ENCODE measurements at places on chromosomes 12 and 14. TPM values are rescaled to one million over a fixed set of nuclear protein-coding genes. Genes with fewer than 3 reads are reported as not detected.

- DNase-seq: no peak
- no peaks in the 10 kb centered on the region for H3K4me1 ChIP-seq
- H3K27me3 ChIP-seq: no peaks in the 10 kb centered on the region
- H3K4me3 ChIP-seq: no peak overlapping the region
Measured at GRCh38 chr12:32988982-32989381, 92.4 kb upstream of the PKP2 start.

- H3K27ac ChIP-seq: no peak overlapping the region
- no peak overlapping the region for H3K4me3 ChIP-seq
- peaks cover 9% of the 10 kb centered on the region for H3K27me3 ChIP-seq
- H3K36me3 ChIP-seq: no peaks in the 10 kb centered on the region
- H3K4me1 ChIP-seq: no peaks in the 10 kb centered on the region
Measured at GRCh38 chr12:52501490-52501889, 8.4 kb upstream of the KRT6A start.

SLC41A2 gene
- total RNA-seq: 27.3 TPM

GRCh38 chr14:91875525-91876286, 8.4 kb upstream of the TC2N start:
- H3K36me3 ChIP-seq: no peaks in the 10 kb centered on the region
- no peaks in the 10 kb centered on the region for H3K27me3 ChIP-seq
- no peak overlapping the region for H3K4me3 ChIP-seq
- no peak for DNase-seq
- no peak overlapping the region for H3K27ac ChIP-seq
